ENCODE measurements at places on chromosomes 1 and 21.

DNA sequence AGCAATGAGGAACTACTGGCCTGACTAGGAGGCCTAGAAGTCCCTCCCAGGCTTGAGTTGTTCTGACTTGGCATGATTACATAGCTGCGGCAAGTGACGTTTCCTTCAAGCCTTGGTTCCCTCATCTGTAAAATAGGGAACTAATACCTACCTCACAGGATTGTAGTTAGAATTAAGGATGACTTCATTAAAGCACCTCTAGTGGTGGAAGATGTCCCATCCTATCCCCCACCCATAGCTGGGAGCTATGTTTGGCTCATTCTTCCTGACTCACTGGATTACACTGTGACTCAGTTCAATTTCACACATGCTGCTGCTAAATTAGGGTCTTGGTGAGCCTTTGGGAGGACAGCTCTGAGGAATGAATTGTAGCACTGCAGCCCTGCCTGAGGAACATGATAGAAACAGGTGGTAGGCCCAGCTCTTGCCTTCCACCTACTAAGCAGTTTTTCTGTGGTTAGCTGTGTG, 6.0 kb upstream of the SHISA4 start:
- DNase-seq, result no peak

DNA sequence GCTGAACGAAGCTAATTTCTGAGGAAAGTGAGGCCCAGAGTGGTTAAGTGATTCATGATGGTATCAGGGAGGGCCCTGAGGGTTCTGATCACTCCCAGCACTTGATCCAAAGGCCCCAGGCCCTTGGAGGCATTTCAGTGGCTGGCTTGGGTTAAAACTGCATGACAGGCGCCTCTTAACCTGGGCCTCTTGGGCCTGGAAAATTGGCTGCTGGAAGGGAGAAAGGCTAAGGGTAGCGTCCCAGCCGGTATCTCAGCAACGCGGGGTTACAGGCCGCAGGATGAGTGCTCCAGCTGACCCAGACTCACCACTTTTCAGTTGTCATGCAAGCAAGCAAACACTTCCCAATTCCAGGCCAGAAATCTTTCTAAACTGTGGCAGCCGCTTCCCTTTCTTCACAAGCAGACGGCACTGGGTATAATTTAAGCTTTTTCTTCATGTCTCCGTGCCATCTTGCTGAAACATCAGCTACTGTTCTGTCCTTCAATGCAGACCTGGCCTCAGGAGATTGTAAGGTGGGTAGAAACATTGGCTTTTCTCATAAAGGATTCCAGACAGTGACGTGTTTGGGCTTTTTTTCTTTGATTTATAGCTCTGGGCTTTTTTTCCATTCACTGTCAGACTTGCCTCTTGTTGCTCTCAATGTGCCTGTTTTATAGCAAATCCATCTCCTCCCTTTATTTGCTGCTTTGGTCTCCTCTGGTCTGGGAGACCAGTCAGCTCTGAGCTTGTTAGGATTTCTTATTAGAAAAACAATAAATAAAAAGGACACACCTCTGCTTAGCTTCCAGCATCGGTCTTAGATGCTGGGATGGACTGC, 229.1 kb downstream of the KCNJ6 start:
- DNase-seq, result no peak

DNA sequence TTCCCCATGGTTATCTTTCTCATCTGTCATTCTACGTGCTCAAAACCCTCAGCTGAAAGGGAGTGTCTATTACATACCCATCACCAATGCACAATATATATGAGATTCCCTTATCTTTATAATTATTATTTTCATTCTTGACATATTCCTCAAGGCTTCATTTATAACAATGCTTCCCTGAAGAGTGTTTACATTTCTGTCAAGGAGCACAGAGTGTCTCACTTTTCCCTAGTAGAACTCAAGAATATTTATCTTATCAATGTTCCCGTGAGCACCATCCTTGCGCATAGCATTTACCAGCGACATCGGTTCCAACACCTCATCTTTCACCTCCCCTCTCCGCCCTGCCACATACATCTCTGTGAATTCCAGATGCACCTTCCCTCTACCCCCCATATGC, 250.6 kb downstream of the PLA2G4A start:
- DNase-seq, result no peak

DNA sequence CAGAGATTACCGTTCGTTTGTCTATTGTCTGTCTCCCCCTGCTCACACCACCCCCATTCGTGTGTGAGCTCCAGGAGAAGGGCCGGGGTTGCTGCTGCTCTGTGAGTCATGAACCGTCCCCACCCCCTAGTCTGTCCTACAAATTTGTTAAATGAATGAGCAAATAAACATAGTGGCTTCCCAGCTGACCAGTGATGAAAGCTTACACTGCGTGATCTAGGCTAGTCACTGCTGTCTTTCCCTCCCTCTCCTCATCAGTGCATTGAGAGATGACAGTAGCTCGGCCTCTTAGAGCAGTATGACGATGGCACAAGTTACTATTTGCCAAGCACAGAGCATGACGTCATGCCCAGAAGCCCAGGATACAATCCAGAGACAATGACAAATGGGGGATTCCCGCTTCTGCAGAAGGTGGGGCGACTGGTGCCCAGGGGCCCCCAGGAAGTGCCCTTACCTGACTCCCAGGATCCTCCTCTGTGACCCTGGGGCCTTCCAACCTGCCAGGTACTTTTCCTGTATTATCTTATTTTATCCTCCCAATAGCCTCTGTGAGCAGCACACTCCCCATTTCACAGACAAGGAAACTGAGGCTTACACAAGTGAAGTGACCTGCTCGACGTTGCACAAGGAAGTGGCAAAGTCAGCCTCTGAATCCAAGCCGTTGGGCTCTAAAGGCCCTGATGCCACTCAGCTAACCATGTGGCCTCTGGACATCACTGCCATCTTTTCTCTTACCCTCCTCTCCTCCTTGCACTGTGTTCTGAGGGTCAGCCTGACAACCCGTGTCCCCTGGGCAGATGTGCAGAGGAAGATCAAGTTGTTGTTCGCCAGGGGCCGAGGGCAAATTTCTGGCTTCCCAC, 8.6 kb upstream of the EPHA2 start:
- DNase-seq, result peak; percentile 36

DNA sequence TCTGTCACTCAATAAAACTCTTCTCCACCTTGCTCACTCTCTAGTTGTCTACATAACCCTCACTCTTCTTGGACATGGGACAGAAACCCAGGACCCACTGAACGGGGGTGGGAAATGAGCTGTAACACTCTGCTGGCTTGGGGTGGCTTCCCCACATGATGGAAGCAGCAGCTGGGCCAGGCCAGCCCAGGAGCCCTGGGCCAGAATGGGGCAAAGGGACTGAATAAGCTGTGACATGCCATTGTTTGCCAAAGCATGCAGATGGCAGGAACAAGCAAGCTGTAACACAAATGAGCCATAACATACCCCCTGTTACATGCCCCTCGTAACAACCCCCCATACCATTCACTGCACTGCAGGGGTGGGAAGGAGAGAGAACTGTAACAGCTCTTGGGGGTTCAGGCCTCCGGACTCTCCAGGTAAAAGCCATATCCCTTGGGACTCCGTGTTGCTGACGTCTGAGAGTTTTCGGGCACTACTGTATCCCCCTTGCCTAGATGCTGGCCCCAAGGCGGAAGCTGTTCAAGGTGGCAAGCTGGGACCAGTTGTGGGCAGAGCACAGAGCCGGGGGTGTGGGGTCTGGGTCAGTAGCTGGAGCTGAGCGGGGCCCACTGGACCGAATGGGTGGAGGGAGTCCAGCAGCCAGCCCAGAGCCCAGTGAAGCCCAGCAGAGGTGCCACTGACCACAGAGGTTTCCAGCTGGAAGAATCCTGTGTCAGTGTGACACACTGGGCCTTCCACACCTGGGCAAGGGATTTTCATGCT, 56.1 kb upstream of the DMRTB1 start:
- no peak for DNase-seq

DNA sequence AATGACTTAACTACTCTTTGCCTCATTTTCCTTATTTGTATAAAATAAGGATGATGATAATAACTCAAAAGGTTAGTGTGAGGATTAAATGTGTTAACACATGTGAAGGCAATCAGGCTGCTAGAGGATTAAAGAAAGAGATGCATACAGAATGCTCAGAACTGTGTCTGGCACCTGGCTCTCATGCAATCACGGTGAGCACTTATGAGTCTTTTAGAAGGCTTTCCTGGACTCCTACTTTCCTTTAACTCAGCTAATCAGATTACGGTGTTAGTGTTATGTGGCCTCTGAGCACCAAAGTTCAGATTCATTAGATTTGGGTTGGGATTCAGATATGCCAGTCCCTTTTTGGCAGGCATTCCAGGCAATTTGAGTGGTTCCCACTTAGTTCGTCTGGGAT, 311.6 kb upstream of the USP24 start:
- no peak for DNase-seq

- no peak for DNase-seq
These were observed 1.6 kb downstream of the DRAXIN start for GRCh38 chr1:11693024-11693590.

DNA sequence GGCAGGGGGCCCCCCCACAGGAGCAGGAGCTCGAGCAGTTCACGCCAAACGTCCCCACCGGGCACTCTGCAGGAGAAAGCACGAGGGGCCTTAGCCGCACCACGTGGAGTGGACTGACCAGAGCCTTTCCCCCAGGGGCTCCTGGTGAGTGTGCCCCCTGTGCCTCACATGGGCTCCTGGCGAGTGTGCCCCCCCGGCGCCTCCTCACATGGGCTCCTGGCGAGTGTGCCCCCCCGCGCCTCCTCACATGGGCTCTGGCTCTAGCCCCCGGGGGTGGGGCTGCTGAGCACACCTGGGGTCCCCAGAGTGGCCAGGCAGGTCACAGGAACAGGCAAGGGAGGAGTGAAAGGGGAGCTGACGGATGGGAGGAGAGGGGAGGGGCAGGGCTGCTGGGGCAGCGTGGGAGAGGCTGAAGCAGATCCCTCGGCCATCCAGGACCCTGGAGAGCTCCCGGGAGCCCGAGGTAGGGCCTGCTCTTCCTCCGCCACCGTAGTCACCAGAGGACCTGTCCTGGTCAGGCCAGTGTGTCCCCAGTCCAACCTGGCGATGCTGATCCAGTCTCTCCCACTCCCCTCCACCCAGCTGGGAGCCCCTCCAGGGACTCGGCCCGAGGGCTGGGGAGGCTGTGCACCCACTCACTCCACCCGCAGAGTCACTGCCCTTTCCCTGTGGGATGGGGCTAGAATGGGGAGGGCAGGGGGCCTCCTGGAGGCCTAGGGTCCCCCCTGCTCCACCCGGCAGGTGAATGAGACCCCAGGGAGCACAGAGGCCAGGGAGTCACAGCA, 47.6 kb downstream of the ARHGEF16 start:
- no peak for DNase-seq
